ENCODE measurements at places on chromosomes 6 and 20. TPM values are rescaled to one million over a fixed set of nuclear protein-coding genes. Genes with fewer than 3 reads are reported as not detected.

- no peak for DNase-seq
Observed at GRCh38 chr20:10369723-10370090, 64.3 kb downstream of the MKKS start.

DNA sequence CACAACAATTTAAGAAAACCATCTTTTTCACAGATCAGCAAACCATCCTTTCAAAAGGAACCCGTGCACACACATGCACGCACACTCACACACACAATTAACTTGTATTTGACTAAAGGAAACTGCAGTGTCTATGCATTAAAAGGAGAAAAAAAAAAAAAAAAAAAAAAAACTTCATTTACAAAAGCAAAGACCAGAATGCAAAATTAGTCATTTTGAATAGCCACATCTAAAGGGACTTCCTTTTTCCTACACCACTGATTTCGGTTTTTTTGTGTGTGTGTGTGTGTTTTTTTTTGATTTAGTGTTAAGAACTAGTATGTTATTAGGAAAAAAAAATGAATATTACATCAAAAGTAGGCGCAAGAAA is 6.3 kb downstream of the ZMYND8 start:
- no peak for DNase-seq

- DNase-seq = no peak
Observed at GRCh38 chr6:19279273-19279684, 557.9 kb upstream of the ID4 start.

The PKIB gene
- total RNA-seq = 4.1 TPM

DNA sequence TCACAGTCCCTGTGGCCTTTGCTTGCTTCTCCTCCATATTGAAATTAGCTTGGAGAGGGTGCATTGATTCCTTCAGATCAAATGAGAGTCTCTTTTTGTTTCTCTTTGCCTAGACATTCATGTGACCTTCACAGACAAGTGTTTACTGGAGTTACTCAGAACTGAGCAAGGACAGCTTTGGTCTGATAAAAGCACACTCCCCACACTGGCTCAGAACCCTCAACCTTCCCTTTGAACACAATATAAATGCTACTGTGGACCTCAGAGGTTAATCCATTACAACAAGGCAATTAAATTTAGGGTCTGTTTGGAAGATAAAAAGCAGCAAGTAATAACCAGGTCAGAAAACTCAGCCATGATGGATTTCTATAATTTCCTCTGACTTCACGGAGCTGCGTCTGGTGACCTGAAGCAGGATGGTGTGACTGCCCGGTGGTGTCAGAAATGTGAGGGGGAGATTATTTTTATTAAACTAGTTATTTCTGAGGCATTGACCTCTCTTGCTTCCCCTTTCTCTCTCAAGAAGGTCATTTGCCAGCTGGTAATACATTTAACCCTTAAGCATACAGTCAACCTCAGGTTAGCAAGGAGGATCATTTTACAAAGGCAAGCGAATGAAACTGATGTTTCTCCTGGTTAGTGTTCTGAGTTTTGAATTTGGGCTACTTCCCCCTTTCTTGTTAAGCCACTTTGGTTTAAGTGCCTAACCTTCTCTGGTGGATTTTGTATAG is 208.2 kb downstream of the CLIC5 start:
- DNase-seq = no peak

The HS3ST5 gene
- total RNA-seq = not detected
